GM04504 (cell line): ENCODE measurements at places on chromosomes 11 and 22.

DNA sequence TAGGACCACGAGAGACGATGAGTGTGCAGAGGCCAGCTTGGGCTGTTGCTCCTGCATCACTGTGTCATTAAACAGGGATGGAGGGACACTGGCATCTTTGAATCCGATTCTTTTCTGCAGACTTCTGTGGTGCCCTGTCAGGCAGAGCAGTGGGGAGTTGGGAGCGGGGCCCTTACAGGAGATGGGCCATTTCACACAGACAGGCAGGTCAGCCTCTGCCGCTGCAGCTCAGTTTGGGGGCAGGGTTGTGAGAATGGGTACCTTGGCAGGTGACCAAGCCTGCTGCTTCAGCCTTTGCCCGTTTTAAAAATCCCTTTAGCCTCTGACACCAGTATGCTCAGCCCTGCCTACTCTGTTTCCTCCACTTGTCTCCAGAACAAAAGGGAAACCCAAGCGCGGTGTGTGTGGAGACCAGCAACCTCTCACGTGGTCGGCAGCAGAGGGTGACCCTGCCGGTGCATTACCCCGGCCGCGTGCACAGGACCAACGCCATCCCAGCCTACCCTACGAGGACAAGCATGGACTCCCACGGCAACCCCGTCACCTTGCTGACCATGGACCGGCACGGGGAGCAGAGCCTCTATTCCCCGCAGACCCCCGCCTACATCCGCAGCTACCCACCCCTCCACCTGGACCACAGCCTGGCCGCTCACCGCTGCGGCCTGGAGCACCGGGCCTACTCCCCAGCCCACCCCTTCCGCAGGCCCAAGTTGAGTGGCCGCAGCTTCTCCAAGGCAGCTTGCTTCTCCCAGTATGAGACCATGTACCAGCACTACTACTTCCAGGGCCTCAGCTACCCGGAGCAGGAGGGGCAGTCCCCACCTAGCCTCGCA, 12.6 kb downstream of the C22orf31 start:
- no peak for DNase-seq

DNA sequence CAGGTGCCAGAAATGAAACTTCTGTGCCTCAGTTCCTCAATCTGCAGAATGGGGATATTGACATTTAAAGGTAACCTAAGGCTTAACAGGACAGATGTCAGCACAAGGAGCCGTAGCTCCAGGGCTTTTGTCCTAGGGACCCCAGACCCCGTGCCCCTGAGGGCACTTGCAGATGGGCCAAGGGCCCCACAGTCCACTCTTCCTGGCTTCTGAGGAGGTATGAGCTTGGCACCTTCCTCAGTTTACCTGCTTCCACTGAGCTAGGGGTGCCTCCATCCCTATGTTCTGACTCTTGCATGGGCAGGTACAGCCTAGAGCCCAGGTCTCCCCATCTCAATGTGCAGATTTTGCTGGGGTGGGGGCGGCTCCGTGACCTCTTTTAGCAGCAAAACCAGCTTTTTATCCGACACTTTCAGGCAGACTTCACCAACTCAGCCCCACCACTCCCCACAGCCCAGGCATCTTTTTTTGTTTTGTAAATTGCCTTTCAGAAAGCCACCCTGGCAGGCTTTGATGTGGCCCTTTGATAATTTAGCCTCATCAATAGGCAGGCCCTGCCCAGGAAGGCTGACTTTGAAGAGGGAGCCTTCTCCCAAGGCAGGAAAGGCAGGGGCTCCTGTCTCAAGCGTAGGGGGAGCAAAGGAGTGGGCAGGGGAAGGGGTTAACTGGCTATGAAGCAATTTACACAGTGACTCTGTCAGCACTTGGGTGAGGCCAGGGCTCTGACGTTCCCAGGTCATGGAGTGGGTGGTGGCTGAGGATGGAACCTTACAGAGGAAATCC, 23.7 kb upstream of the FGF3 start:
- DNase-seq: no peak

DNA sequence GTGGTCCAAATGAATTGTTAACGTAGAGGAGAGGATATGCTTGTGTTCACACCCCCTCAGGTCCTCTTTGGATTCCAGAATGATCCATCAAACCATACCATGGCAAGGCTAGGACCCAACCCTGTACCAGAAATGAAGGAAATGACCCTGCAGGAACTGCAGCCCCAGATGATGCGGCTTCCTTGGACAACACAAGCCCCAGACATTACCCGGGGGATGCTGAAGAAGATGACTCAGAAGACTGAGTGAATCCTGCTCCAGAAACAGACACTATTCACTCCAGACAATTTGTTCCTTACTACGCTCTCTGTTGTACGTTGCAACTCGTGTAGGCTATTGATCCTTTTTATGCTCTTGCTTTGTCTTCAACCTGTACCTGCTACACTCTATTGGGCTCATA, 15.2 kb upstream of the MTMR2 start:
- DNase-seq: no peak

GRCh38 chr22:46777609-46777970, 15.1 kb downstream of the TBC1D22A start:
- DNase-seq: no peak

GRCh38 chr11:57539342-57539741, 1.9 kb downstream of the SMTNL1 start:
- DNase-seq: no peak

DNA sequence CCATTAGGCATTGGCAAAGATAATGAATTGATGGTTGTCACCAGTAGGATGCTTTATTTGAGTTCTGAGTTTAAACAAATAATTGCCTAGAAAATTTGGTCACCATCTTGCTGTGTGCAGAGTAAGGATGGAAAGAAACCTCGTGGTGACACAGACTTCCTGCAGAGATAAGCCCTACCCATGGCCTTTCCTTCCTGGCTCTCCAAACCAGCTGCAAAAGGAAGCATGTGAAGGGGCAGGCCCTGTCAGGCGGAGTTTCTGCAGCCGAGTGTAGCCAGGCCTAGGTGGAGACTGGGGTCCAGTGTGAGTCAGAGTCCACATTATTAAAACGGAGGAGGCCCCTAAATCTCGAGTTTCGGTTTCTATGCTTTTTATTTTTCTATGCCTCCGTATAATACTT, 83.1 kb upstream of the ADSL start:
- DNase-seq: no peak

DNA sequence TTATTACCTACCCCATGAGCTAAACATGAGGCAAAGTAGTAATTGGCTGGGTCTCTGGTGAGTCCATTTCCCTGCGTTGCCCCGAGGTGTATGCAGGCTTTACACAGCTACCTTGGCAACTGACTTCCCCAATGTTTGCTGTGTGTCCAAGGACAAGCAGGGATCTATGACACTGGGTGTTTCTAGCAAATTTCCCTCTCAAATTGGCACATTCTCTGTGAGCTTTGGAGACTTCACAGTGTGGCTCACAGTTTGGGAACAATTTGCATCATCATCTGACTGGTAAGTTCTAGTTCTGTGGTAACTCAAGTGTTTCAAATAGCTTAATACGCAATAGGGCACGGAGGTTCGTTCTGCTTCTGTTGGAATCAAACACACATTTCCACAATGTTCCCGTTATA, 12.5 kb downstream of the NNMT start:
- peak; percentile 72 for DNase-seq

GRCh38 chr11:71914617-71915189, 13.7 kb downstream of the XNDC1N start:
- DNase-seq: no peak

GRCh38 chr11:111714522-111714921, 51.7 kb downstream of the PPP2R1B start:
- no peak for DNase-seq

GRCh38 chr11:115104851-115105453, 399.3 kb downstream of the CADM1 start:
- DNase-seq: no peak

- DNase-seq: no peak
Measured at GRCh38 chr22:38751422-38752346, 4.1 kb downstream of the SUN2 start.

- peak; percentile 35 for DNase-seq
Measured at GRCh38 chr11:17734986-17735817, 621 bp downstream of the KCNC1 start.

DNA sequence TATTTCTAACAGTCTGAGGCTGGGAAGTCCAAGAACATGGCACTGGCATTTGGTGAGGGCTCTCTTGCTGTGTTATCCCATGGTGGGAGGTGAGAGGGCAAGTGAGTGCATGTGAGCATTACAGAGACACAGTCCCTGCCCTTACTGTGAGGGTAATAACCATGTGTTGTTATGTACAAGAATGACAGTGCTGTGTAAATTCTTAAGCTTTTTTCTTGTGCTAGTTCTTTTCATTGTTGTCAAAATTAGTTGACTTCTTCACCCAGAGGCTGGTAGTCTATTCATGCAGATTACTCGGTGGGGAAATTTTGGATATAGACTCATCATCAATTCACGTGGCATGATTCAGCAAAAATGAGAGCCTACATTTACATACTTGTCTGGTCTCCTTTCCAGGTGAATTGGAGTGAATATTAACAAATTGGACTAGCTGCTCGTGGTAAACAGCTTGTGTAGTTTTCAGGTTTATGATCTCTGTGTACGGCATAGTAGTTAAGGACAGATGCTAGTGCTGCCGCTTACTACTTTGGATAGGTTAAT, 49.3 kb downstream of the ATXN10 start:
- DNase-seq: no peak

DNA sequence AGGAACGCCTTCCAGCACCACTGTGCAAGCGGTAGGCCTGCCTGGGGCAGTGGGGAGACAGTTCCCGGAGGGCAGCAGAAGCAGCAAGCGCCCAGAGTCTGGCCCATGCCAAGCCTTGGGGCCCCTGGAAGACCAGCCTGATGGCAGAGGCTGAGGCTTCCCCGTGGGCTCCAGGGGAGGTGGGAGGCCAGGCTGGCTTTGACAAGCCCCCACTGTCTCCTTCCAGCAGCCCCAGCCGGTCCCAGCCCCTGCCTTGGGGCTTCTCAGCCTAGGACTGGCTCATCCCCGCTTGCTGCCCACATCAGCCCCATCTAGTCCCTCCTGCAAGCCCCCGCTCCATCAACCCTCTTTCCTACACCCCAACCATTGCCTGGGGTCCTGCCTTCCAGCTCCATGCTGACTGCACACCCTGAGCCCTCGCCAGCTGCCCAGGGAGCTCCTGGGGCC, 46.7 kb downstream of the IGF2 start:
- no peak for DNase-seq

DNA sequence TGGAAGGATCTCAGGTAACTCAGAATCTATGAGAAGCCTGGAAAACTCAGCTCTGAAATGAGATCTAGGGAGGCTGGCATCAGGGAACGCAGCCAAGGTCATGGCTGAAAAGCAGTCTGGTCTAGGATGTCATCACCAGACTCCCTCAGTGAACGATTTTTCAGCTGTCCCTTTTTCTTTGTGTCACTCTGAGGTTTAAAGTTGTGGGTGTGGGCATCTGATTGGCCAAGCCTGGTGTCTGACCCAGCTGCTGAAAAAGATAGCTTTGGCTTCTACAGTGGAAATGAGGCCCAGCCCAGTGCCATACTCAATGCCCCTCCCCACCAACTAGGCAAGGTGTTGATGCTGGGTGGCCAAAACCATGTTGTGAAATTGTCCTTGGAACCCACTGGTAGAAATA, 14.5 kb downstream of the RPS3 start:
- no peak for DNase-seq

DNA sequence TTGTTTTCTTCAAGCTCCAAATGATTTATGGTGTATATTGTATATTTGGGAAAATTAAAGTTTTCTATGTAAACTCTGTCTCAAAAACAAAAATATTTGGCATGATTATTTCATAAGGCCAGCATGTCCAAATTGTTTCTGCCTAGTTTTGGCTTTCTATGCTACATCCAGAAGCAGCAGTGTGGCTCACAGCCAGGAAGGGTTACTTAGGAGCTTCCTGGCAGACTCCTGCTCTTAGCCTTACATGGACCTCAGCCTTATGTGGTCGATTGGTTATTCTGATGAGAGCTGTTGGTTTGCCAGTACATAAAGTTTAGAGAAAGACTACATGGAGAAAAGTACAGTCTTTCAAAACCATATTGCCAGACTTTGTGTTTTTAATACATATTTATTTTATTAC, 297.7 kb upstream of the FAT3 start:
- DNase-seq: no peak
